Upper lobe of left lung (tissue), 6 donors: ENCODE measurements at places on chromosomes 5 and 9. TPM values are rescaled to one million over a fixed set of nuclear protein-coding genes. Genes with fewer than 3 reads are reported as not detected.

- H3K27me3 ChIP-seq: no peaks in the 10 kb centered on the region
- DNase-seq: peak; percentile 39
- no peaks in the 10 kb centered on the region for H3K36me3 ChIP-seq
Measured at GRCh38 chr9:119961774-119962424, 592.7 kb upstream of the BRINP1 start.

DNA sequence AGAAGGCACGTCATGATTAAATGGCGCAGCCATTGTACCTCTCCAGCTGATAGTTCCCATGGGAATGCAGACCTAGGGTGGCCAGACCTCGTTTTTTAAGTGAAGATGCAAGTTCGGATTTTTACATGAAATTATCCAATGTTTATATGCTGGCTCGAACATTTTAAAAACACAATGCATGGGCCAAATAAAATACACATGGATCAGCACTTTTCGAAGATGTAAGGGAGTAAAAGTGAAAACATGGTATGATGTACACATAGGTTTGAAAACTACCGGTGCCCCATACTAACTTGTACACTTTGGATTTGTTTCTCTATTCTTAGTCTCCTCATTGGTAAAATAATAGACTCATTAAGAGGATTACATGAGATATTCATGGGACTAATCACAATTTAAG lies 412.5 kb upstream of the CCNG1 start:
- no peak overlapping the region for H3K4me3 ChIP-seq
- H3K36me3 ChIP-seq: no peaks in the 10 kb centered on the region
- no peak overlapping the region for H3K27ac ChIP-seq
- H3K4me1 ChIP-seq: no peaks in the 10 kb centered on the region

DNA sequence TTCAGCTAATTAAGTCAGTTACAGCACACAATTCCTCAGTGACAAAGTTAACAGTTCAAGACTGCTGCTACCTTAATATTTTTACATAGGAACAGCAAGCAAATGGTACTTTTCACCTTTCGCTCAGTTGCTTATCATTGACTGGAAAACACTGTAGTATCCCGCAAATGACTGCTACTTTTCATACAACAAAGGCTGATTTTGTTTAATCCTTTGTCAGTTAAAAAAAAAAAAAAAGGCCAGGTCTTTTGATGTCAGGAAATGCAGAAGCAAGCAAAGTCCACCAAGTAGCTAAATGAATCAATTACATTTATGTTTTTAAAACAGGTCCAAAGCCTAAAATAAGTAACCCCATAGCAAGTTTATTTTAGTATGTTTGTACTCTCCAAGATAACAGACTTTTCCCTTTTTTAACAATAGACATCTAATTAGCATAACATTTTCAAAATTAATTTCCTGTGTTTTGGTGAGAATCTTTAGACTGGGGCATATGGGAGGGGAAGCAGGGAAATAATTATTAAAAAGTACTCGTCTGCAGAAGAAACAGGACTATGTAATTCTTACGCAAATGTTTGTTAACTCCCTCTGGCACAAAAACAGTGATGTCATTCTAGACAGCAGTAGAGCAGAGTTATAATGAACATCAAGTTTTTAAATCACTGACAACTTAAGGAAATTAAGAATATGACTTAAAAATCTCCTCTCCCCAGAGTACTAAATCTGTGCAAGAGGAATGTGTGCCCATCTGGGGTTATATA lies 9.6 kb downstream of the PFDN1 start:
- H3K27ac ChIP-seq: peak overlapping the region; percentile 19
- no peaks in the 10 kb centered on the region for H3K36me3 ChIP-seq
- peaks cover 58% of the 10 kb centered on the region for H3K4me1 ChIP-seq
- H3K4me3 ChIP-seq: no peak overlapping the region
- no peak for DNase-seq

- DNase-seq: no peak
- no peaks in the 10 kb centered on the region for H3K36me3 ChIP-seq
- peaks cover 22% of the 10 kb centered on the region for H3K4me1 ChIP-seq
- H3K27me3 ChIP-seq: no peaks in the 10 kb centered on the region
Measured at GRCh38 chr5:116394186-116394867, 180.3 kb downstream of the SEMA6A start.

DNA sequence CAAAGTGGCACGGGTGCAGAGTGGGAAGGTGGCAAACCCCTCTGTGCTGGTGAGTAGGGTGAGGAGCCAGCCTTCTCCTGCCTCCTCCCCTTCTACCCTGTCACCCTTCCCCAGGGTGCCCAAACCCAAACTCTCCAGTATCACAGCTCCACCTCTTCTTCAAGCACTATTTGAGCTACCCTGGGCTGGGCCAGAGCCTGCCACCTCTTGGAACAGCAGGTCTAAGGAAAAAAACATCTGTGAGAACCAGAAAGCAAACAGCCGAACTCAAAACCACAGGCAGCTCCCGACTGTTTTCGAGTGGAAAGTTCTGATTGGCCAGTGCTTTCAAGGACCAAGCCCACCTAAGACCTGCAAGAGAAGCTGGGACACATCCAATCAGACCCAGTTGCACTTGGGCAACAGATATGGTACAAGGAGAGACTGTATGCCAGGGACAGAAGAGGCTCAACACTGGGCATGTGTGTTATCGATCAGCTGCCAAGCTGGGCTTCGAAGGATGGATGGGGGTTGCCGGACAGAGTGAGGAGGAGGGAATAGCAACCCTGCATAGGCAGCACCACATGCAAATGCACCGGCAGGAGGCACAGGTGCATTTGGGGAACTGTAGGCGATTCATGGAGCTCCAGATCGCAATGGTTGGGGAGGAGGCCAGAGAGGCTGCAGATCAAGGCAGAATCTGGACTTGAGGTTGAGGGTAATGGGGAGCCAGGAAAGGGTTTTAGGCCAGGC lies 19.7 kb downstream of the ACSL6 start:
- no peaks in the 10 kb centered on the region for H3K27me3 ChIP-seq
- no peaks in the 10 kb centered on the region for H3K36me3 ChIP-seq
- H3K27ac ChIP-seq: no peak overlapping the region
- DNase-seq: no peak
- peaks cover 8% of the 10 kb centered on the region for H3K4me1 ChIP-seq

- no peaks in the 10 kb centered on the region for H3K36me3 ChIP-seq
- DNase-seq: no peak
- H3K4me1 ChIP-seq: peaks cover 20% of the 10 kb centered on the region
- no peak overlapping the region for H3K27ac ChIP-seq
- no peak overlapping the region for H3K4me3 ChIP-seq
Measured at GRCh38 chr5:95925378-95925744, 36.3 kb downstream of the ELL2 start.

GRCh38 chr9:81035601-81036000 lies 653.7 kb downstream of the TLE1 start:
- no peaks in the 10 kb centered on the region for H3K4me1 ChIP-seq
- H3K27me3 ChIP-seq: no peaks in the 10 kb centered on the region
- H3K27ac ChIP-seq: no peak overlapping the region
- H3K36me3 ChIP-seq: no peaks in the 10 kb centered on the region
- no peak overlapping the region for H3K4me3 ChIP-seq
- DNase-seq: no peak

DNA sequence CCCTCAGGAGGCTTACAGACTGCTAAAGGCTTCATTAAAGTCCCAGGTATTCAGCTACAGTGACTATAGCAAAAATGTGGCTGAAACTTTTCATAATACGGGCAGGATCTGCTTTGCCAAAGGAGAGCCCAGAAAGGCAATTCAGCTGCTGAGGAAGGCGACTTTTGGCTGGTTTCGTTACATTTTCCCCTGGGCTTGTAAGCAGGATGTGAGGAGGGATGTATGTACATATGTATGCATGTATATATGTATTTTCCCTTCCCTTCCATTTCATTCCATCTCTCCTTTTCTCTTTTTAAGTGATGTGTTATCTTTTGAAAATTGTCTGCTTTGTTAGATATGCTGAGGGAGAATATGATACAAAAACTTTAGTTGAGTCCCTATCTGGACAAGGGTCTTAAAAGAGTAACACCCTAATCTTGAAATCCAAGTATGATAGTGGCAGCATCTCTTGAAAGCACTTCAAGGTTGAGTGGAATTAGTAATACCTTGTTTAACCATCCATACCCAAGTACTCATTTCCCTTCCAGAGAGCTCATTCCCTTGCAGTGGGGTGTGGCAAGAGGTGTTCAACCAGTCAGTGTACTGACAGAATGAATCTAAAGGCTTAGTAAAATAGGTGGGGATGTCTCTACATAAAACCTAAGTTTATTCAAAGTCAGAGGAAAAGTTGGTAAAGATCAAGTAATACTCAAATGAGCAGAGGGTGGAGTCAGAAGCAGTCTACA lies 28.7 kb downstream of the RAD1 start:
- H3K27ac ChIP-seq: no peak overlapping the region
- H3K4me1 ChIP-seq: no peaks in the 10 kb centered on the region
- H3K27me3 ChIP-seq: no peaks in the 10 kb centered on the region
- no peak overlapping the region for H3K4me3 ChIP-seq
- no peaks in the 10 kb centered on the region for H3K36me3 ChIP-seq

DNA sequence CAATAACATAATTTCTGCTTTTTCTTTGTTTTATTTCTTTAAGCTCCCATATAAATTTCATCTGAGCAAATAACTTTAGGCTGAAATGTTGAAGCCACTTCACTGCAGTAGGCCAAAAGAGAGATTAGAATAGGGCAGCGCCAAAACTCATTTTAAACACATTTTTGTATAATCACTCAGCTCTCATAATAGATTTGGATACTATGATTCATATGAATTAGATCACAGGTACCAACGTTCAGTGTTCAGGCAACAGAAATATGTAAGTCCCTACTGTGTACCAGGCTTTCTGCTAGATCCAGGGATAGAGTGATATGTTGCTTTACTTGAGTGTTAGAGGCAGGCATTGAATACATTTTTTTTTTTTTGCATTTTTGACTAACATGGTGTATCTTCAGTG lies 370.5 kb downstream of the PTPRD start:
- no peaks in the 10 kb centered on the region for H3K4me1 ChIP-seq
- H3K27me3 ChIP-seq: no peaks in the 10 kb centered on the region
- DNase-seq: no peak
- H3K27ac ChIP-seq: no peak overlapping the region

GRCh38 chr5:54403885-54404416 lies 51.5 kb upstream of the HSPB3 start:
- no peak overlapping the region for H3K27ac ChIP-seq
- no peaks in the 10 kb centered on the region for H3K4me1 ChIP-seq
- H3K4me3 ChIP-seq: no peak overlapping the region
- H3K27me3 ChIP-seq: no peaks in the 10 kb centered on the region

DNA sequence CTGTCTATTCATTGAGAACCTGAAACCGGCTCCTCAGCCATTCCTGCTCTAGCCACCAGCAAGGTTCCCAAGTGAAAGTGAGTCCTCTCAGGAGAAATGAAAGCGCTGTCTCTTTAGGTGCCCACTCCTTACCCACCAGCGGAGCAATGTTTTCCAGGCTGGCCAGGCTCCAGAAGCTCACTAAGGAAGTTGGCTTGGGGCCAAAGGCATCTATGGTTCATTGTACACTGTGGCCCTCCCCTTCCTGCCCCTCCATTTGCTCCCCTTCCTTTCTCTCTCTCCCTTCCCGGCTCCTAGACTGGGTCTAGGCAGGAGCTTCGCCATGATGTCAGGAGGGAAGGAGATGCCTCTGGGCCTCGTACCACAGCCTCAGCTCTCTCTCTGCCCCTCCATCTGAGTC lies 1.1 kb upstream of the GABRP start:
- H3K36me3 ChIP-seq: no peaks in the 10 kb centered on the region
- H3K4me1 ChIP-seq: no peaks in the 10 kb centered on the region
- no peak overlapping the region for H3K4me3 ChIP-seq
- no peaks in the 10 kb centered on the region for H3K27me3 ChIP-seq

DNA sequence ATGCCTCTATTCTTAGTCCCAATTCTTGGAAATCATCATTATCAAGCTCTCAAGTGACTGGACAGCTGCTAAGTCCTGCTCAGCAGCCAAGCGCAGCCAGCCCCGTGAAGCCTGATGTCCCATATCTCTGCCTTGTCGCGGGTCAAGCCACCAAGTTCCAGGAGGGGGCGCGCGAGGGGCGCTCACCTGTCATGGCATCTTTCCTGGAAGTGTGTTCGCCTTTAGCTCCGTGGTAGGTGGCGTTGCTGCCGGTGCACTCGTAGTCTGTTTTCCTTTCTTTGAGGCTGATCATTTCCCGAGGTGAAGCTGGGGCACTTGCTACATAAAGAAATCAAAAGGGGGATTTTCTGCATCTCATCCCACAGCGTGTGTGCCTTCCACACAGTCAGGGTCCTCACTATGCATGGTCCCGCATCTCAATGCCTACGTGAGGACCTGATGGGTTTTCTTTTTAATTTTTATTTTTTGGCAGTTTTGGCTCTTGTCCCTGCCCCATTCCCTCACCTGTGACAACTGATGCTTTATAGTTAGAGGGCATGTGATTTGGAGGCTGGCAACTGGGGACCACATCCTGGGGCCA lies 227.0 kb upstream of the DAP start:
- no peak overlapping the region for H3K27ac ChIP-seq
- peak; percentile 77 for DNase-seq
- H3K4me3 ChIP-seq: no peak overlapping the region
- H3K36me3 ChIP-seq: no peaks in the 10 kb centered on the region
- H3K27me3 ChIP-seq: no peaks in the 10 kb centered on the region
- H3K4me1 ChIP-seq: peaks cover 6% of the 10 kb centered on the region

DNA sequence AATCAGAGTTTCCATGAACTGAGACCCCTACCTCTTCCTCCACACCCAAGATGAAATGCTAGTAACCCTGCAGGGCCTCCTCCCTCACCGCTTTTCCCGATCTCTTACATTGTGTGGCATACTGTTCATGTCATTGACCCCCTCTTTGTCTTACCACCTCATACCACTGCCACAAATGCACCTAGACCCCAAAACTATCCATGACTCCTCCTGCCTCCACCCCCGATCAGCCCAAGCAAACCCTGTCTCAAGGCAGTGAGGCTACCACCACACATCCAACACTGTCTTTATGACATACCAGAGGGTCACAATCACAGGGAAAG lies 55.7 kb downstream of the PLAC8L1 start:
- no peaks in the 10 kb centered on the region for H3K36me3 ChIP-seq
- H3K4me1 ChIP-seq: no peaks in the 10 kb centered on the region
- DNase-seq: no peak
- no peak overlapping the region for H3K4me3 ChIP-seq

Gene CETN3
- 28.5 TPM for total RNA-seq

Gene SNCAIP
- 6.3 TPM for total RNA-seq

Gene CORO2A
- total RNA-seq: 22.8 TPM

Gene GALNT12
- total RNA-seq: 34.0 TPM

Gene PLAC8L1
- total RNA-seq: not detected
